Brain pericyte (primary cell): ENCODE measurements at places on chromosomes 2 and 18.
A peak's percentile ranks its signal among the peaks of the same experiment; 100 is the strongest.

DNA sequence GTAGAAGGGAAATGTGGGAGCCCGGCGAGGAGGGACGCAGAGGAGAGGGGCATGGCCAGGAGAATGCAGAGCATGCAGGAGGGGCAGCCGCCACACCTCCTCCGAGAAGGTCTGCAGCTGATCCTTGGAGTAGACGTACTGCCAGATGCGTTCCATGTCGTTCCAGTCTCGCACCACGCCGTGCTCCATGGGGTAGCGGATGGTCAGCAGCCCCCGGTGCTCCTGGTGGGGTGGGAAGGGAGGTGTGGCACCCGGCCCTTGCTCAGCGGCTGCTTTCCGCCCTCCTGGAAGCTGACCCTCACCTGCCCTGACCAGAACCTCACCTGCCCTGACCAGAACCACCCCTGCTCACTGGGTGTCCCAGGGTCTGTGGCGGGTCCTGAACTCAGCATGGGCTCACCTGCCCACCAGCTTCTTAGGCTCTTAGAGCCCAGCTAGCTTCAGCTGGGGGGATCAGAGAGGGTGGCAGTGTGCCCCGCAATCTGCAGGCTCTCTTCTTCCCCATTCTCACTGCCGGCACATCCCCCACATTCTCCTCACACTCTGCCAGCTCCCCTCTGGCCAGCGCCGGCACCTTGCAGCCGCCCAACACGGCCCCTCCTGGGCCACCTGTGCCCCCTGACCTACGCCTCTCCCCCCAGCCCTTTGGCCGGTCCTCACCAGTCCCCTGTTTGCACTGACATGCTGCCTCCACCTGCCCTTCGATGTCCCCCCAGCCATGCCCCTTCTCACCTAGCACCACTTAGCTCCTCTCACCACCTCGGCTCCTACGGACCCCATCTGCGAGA is 4.4 kb downstream of the ACTR1B start:
- no peak for DNase-seq

DNA sequence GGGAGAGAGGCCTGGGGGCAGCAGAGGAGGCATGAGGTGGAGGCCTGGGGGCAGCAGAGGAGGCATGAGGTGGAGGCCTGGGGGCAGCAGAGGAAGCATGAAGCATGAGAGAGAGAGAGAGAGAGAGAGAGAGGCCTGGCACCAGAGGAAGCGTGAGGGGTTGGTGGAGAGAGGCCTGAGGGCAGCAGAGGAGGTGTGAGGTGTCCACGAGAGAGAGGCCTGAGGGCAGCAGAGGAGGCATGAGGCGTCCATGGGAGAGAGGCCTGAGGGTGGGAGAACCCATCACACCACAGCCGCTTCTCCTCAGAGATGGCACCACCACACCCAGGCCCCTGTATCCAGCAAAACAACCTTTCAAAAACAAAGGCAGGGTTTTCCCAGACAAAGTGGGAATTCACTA is 55.7 kb upstream of the KCNG2 start:
- no peak for DNase-seq

DNA sequence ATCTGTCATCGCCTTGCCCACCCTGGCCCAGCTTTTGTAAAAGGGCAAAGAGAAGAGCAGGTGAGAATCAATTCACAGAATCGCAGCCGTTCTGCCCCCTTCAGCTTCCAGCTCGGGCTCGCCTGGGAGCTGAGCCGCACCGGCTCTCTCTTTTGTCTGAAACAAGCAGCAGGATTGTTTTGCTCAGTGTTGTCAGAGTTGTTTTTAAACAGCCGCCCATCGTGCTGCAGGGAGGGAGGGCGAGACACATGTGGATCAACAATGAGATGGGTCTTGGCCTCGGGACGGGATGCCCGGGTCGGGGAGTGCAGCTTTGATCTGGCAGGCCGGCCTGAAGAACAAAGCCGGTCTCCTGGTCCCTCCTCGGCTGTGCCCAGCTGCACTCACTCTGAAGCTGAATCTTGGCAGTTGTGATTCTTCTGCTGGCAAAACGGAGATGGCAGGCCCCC is 39.7 kb upstream of the HDAC4 start:
- peak; percentile 91 for DNase-seq

DNA sequence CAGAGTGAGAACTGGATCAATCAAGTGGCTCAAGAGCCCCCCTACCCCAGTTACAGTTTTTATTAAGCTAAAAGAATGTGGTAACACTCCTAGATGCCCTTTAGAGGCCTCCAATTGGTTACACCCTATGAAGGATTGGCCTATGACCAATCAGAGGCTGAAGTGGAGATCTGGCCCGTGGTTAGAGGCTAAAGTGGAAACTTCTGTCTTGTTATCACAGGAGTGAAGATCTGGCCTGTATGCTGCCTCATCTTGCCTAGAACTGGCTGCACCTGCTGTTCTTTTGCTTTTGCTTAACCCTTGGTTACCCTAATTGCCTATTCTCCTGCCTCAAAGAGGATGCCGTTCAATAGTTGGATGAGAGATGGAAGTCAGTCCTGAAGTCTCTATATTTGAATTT is 100.1 kb upstream of the MAP2 start:
- no peak for DNase-seq

GRCh38 chr18:13175266-13175665 is 43.3 kb upstream of the LDLRAD4 start:
- DNase-seq = no peak

- DNase-seq = no peak
Observed at GRCh38 chr18:75546964-75547363, 119.5 kb upstream of the SMIM21 start.

- DNase-seq = no peak
Observed at GRCh38 chr2:95091885-95092555, 29.6 kb downstream of the MRPS5 start.

DNA sequence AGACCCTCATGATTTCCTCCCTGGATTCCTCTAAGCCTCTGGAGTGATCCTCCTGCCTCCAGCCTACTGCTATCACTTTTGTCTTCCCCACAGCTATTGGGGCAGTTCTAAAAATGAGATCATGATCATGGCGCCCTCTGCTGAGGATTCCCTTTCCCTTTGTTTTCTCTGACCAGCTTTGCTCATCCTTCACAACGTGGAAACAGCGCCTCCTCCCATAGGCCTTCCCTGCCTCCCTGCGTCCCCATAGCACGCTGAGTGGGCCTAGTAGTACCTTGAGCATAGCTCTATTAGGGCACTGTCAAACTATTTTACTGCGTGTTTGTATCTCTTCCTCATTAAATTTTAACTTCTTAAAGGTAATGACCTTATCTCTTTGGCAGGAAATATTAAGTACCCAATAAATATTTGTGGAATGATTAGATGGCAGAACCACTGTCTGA is 207.0 kb upstream of the FANCL start:
- DNase-seq = peak; percentile 20

DNA sequence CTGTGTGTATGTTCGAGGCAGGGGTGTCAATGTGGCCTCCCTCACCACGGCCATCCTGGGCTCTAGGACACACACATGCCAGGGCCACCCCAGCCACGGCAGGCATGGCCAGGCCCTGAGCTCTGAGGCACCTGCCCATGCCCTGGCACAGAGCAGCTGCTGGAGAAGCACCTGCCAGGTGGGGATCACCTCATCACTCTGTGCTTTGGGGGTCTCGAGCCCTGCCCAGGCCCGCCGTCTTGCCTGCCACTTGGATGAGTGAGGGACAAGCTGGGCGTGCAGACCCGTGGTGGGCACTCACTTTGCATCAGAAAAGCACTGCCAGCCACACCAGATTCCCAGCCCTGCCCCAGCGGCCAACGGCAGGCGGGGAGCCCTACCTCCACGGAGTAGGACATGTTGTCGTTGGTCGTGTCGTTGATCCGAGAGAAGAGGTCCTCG is 33.1 kb downstream of the KIF1A start:
- DNase-seq = no peak

GRCh38 chr18:2956056-2956455 is 56.9 kb downstream of the LPIN2 start:
- DNase-seq = no peak

DNA sequence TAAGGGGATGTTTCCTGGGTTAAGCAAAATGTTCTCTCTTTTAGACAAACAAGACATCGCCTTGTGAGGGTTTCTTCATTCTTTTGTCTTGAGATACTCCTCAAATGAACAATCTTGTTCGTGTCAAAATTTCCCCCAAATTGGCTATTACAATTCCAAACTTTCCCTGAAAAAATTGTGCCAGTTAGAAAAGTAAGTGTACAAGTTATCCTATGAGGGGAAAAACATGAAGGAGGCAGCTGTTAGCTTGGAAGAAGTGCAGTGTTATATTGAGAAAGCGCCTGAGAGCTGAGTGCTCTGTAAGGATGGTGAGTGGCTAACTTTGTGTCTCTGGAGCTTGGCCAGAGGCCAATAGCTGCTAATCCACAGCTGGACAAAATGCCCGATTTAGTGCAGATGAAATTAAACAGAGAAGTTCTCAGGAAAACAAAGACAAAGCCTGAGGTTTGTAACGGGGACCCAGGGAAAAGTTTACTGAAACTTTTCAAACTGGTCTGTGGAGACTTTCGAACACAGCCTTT is 14.1 kb upstream of the PLEKHH2 start:
- DNase-seq = no peak

DNA sequence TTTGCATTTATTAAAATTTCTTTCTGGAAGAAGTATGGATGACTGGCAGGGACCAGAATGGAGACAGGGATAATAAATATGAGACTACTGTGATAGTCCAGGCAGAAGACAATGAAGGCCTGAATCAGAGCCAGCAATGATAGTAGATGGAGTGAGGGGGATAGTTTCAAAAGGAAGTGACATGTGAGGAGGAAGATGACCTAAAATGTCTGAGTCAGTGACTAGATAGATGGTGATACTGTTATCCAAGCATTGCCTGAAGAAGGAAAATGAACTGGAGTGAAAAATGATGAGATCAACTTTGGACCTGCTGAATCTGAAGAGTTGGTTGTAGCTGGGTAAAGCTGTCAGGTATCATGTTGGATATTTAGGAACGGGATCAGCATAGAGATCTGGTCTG is 158.3 kb upstream of the KLF7 start:
- DNase-seq = no peak

DNA sequence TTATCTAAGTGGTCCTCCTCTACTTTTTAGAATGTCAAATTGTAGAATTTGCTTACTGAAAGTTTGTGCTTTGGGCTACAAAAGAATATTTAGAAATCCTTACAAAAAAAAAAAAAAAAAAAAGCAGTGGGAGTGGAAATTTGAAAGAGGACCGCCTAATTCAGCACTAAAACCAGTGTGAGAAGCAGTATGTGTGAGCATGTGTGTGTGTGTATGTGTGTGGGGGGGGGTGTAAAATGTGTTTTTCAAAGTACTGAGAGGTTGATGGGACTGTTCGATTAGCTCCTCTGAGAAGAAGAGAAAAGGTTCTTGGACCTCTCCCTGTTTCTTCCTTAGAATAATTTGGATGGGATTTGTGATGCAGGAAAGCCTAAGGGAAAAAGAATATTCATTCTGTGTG is at the start of gene VIT:
VIT (plus strand) TSS at position 175 of the 400 bp plus-strand sequence. CDS start 19,664 bp downstream, outside the sequence.
- no peak for DNase-seq

GRCh38 chr2:128410035-128410757 is 91.5 kb upstream of the HS6ST1 start:
- no peak for DNase-seq

GRCh38 chr18:10408131-10408530 is 46.3 kb upstream of the APCDD1 start:
- no peak for DNase-seq

- no peak for DNase-seq
Observed at GRCh38 chr18:53489266-53489665, 735.2 kb downstream of the MBD2 start.

DNA sequence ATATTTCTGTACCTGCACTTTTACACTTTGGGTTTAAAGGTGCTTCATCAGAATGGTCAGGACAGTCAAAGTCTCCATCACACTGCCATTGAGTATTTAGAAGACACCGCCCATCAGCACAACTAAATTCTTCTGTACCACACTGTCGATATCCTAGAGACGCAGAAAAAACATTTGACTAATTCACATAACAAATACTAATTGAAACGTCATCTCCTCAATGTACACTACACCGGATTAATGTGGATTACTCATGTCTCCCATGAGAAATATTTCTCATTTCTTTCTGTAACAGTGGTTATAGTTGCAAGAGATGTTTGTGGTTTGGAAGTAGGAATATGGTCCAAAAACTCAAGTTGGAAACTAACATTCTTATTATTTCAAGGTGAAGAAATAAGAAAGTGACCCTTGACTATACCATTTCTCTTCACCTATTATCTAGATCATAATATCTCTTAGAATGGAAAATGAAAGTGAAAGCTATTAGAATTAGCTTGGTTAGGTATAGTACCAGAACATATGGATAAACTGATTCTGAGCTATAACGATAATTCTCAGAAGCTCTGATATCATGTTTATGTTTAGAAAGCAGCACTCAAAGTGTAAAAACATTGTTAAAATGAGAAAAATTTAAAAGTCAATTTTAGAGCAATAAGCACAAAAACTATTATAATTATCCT is 1627.7 kb downstream of the LRP1B start:
- no peak for DNase-seq

GRCh38 chr2:166413255-166413654 is 37.5 kb upstream of the SCN9A start:
- no peak for DNase-seq

DNA sequence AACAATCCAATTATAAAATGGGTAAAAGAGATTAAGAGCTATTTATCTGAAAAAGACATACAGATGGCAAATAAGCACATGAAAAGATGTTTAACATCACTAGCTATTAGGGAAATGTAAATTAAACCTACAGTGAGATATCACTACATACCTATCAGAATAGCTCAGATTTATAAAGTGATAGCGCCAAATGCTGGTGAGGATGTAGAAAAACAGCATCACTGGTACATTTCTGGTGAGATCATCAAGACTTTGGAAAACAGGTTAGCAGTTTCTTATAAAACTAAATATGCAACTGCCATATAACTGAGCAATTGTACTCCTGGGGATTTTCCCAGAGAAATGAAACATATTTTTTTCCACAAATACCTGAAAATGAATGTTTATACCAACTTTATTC is 100.4 kb downstream of the ACOXL start:
- no peak for DNase-seq

- DNase-seq = no peak
Observed at GRCh38 chr2:122758967-122759366, 1003.5 kb downstream of the TSN start.

DNA sequence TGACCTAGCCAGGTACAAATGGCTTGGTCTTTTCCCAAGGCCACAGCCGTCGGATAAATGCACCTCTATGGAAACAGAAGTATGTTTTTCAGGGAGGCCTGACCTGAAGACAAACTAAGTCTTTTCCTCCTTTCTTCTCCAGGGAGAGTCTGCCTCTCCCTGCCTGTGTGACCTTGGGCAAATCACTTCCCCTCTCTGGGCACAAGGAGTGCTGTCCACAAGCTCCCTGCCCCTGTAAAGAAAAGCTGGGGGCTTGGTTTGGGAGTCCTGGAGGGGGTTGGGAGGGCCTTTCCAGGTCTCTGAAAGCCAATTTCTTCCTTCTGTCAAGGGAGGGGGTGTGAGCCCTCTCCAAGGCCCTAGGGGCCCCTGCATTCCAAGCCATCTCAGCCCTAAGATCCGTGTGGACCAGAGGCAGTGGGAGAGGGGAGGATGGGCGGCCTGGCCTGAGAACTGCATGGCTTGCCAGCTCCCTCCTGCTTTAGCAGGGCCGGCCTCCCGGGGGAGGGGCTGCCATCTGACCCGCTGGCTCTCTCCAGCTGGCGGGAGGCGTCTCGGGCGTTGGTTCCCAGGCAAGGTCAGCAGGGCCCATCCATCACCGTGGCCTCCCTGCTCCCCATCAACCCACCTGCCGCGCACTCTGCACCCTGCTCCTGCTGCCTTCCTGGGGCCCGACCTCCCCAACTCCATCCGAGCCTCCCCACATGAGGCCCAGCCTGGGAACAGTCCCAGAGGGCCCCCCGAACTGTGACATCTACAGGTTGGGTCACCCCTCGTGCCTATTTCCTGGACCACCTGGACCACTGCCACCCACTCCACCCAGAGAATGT is 61.4 kb downstream of the SMAD7 start:
- DNase-seq = no peak

GRCh38 chr2:54581326-54582039 is 125.4 kb downstream of the SPTBN1 start:
- DNase-seq = no peak
